ENCODE measurements at places on chromosomes 1 and 21.

GRCh38 chr1:165927169-165927568 is 99.8 kb downstream of the UCK2 start:
- DNase-seq: no peak

DNA sequence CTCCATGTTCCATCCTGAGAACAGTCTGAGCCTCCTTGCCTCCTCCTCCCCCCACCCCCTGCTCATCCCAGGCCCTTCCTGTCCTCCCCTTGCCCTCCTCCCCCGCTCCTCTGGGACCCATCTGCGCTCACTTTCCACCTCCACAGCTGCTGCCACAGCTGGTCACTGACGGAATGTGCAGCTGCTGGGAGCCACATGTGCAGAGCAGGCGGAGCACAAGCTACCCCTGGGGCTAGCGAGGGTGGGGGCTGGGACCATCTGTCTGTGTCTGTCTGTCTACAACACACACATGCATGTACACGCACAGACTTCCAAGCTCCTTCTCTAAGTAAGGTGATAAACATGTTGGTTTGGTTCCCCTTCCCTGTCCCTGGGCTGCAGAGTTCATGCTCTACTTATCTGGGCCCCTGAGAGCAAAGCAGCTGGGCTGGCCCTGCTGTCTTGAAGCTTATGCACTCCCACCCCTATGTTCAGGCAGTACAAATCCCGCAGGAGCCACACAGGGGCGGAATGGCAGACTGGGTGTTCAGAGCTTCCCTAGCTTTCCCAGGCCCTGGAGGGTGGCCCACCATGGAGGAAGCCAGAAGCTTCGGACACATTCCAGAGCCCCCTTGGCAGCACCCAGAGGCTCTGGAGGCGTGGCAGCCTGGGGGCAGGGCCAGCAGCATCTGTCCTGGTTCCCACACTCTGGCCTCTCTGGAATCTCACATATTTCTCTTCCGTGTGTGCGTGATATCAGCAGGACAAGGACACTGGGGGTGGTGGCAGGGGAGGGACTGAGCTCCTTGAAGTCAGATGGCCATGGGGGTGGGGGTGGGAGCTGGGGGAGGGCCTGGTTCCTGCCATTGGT is 7.0 kb upstream of the HEYL start:
- peak; percentile 95 for DNase-seq

DNA sequence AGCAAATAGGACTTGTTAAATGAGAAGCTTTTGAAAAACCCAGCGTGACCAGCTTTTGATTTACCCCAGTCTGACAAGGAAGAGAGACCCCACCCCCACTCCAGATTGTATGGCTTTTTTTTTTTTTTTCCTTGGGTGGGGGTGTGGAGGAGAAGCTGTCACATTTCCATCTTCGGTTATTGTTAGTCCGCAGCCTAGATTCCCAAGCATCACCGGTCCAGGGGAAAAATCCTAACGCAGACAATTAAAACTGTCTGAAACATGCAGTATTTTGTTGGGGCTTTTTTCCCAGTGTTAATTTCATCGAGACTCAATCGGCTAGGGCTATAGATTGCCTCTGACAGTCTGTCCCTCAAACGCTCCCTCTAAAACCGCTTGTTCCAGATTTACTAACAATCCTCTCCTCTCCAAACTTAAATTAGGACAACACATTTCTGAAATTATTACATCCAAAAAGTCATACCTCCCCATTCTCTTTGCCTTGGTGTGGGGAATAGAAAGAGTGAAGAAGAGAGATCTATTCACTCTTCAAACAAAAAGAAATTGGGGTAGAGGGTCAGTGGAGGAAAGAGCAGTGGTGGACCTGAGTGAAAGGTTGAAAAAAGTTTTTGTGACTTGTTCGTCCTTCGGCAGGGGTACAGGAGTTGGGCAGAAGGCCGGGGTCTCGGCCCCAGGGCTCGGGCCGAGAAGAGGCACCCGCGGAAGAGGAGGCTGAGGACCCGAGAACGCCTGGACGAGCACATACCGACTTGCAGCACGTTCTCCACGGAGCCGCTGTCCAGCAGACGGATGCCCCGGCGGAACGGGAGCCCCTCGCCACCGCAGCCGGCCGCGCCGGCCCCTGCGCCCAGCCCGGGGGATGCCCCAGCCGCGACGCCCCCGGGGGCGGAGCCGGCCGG is 1.1 kb downstream of the ZSWIM5 start:
- peak; percentile 35 for DNase-seq

- no peak for DNase-seq
These were observed 82.0 kb upstream of the PTGFR start for GRCh38 chr1:78408810-78409209.

GRCh38 chr1:191901651-191902050 is 256.6 kb upstream of the RGS18 start:
- DNase-seq: no peak

GRCh38 chr1:93159337-93159736 is 20.9 kb downstream of the TMED5 start:
- DNase-seq: no peak

GRCh38 chr1:33298623-33299277 is 22.1 kb downstream of the A3GALT2 start:
- DNase-seq: peak; percentile 67

DNA sequence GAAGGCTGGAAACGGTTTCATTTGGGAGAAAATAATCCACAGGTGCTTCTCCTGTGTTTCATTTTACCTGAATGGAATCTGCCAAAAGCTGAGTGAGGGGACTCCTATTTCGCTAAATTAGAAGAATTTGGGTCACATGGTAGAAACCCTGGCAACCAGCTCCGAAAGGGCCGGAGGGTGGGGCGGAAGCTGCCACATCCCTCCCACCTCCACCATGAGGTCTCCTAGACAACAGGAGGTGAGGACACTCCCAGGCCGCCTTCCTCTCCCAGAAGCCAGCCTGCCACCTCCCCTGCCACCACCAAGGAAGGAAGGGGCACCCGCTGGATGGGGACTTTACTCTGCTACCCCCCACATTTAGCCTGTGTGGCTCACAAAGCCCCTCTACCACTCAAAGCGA is 199.9 kb upstream of the ZC3H12A start:
- no peak for DNase-seq

GRCh38 chr21:33650929-33651509 is 8.7 kb downstream of the ITSN1 start:
- DNase-seq: no peak

GRCh38 chr21:43912500-43912899 is 47.5 kb downstream of the AGPAT3 start:
- no peak for DNase-seq

DNA sequence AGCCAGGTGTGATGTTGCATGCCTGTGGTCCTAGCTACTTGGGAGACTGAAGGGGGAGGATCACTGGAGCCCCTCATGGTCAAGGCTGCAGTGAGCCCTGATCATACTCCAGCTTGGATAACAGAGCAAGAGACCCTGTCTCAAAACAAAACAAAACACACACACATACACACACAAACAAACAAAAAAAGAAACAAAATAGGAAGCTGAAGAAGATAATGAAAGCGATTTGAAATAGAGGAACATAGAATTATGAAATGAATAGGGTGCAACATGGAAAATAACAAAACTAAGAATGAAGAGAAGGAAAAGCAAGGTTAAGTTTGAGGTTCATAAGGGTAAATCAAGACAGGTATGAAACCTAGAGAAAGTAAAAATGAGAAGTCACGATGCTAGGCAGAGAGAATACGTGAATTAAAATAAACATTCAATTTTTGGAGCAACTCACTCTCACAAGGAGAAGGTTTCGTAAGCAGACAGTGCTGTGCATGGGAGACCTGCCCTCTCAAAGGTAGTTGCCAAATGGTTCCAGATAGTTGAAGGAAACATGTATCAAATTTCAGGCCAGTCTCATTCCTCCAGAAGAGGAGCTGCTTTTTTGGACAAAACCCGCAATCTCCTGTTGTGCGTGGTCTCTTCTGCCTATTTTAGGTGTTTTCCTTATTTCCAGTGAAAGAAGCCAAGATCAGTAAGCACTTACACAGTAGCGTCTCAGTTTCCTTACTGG is 3.3 kb downstream of the CD46 start:
- no peak for DNase-seq

DNA sequence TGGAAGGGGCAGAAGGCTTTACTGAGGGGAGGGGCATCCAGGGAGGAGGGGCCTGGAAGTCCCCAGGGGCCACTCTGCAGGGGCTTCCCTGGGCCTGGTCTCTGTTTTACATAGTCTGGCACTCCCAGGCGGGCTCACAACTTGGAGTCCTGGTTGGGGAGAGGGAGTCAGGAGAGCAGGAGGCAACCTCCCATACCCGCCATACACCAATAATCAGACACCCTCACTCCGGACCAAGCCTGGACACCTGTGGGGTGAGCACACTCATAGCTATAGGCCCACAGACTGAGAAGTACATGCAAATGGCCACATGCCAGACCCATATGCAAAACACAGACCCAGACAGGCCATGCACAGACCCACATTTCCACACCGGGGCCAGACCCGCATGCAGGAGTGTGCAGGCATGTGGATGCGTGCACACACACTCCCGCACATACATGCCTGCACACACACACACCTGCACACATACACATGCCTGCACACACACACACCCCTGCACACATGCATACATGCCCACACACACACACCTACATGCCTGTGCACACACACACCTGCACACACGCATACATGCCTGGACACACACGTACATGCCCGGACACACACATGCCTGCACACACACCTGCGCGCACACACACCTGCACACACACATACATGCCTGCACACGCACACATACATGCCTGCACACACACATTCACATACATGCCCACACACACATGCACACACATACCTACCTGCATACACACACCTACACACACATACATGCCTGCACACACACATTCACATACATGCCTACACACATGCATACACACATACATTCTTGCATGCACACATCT is 89.5 kb upstream of the RUNX3 start:
- DNase-seq: no peak

DNA sequence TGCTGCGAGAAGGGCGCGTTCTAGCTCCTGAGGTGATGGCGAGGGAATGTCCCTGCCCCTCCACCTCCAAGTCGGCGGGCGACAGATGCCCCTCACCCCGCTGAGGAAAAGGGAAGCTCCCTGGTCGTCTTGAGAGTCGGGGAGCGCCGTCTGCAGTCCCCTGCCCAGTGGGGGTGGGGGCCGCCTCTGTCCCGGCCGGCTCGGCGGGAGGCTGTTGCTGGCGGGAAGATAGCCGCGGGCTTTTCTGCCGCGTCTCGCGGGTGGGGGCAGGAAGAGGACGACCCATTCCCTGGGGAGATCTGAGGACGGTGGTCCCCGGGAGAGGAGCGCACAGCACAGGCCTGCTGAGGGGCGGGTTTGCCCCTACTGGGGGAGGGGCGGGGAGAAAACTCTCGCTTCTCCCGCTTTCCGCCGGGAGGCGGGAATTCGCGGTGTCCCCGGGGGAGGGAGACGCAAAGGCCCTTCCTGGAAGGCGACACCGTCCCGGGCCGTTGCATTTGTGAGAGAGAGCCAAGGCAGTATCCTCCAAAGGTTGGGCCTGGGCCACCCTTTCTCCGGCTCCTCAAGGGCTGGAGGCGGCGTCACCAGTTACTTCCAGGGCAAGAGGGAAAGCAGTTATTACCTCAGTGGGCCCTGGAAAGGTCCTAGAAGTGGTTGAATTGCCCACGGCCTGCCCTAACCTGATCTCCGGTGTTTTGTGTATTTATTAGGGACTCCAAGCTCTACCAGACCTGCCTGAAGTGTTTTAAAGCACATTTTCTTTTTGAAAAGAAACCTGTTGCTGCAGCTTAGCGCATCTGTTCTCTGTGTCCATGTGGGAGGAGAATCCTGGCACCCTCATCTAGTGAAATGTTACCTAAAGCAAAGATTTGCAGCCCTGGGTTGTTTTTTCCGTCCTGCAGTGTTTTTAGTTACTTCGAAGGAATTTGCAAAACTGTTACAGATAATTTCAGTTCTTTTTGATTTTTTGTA is 648 bp downstream of the S100PBP start:
- DNase-seq: peak; percentile 76

DNA sequence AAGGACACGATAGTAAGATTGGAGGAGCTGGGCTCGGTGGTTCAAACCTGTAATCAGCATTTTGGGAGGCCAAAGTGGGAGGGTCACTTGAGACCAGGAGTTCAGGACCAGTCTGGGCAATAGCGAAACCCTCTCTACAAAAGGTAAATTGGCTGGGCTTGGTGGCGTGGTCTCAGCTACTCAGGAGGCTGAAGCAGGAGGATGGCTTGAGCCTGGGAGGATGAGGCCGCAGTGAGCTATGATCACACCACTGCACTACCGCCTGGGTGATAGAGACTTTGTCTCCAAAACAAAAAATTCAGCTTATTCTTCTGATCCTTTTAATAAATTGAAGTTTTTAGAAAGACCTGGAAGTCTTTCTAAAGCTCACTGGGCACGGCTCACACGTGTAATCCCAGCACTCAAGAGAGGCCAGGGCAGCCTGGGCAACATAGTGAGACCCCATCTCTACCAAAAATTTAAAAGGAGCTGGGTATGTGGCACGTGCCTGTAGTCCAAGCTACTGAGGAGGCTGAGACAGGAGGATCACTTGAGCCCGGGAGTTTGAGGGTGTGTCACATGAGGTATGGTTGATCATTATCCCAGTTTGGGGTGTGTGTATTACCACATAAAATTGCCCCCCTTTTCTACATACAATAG is 15.3 kb downstream of the MASP2 start:
- DNase-seq: no peak

DNA sequence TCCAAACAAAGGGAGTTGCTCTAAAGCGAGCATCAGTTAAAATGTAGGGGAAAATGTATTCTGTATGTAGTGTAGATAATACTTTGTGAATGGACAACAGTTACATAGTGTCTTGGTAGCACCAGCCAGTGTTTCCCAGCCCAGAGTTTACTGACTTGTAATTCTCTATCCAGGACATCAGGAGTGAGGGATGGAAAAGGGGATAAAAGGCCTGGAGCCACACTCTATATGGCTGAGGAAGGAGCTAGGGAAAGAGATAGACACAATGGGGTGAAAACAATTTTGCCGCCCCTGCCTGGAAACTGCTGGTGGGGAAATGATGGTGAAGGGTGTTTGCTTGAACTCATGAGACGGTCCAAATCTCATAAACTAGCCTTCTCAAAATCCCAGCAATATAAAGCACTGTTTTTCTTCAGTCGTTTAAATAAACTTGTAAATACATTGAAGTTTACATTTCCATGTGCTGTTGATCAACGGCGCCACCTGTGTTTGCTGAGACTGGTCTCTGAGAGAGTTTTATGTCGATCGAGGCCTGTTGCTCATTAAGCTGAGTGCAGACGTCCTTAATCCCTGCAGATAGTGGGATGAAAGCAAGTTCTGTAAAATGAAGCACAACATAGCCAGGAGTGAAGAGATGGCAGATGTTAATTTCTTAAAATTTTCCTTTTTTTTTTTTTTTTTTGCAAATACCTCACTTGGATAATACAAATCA is 27.9 kb upstream of the AGO1 start:
- no peak for DNase-seq

DNA sequence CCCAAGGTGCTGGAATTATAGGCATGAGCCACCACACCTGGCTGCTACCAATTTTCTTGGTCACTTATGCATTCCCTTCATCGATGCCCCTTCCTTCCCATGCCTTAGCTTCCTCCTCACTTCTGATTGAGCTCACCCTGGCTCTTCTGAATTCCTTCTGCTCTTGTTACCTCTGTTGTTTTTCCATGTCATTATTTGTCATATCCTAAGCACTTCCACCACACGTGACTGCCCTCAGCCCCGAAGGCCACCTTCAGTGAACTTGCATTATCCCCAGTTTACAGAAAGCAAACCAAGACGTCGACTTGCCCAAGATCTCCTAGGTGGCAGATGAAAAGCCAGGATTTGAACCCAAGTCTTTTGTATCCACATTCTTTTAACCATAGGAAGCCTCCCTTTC is 30.7 kb downstream of the CA6 start:
- no peak for DNase-seq
